ENCODE measurements at places on chromosomes 12 and 14.

DNA sequence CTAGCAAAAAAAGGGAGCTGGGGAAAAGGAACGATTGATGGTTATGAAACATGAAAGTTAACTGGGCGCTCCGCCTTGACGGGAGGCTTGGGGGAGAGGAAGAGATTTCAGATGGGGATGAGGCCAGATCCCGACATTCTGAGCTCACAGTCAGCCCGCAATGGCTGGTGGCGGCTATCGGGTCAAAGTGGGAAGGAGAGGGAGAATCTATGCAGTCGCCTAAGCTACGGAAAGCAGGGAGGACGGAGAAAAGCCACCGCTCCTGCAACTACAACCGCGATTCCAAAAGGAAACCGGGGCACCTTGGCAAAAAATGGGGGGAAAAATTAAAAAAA is 502 bp downstream of the MPHOSPH9 start:
- DNase-seq, result no peak

GRCh38 chr14:74867673-74868072 is 8.3 kb downstream of the PROX2 start:
- peak; percentile 66 for DNase-seq

DNA sequence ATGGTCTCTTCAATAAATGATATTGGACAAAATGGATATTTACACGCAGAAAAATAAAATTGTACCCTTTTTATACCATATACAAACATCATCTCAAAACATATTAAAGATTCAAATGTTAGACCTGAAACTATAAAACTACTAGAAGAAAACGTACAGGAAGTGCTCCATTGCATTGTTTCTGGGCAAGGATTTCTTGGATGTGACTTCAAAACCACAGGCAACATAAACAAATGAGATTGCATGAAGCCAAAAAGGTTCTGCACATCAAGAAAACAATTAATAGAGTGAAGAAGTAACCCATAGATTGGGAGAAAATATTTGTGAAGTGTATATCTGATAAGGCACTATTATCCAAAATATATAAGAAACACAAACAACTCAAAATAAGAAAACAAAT is 812.4 kb downstream of the NRXN3 start:
- DNase-seq, result no peak

GRCh38 chr14:53295985-53296582 is 143.0 kb upstream of the DDHD1 start:
- DNase-seq, result peak; percentile 33

DNA sequence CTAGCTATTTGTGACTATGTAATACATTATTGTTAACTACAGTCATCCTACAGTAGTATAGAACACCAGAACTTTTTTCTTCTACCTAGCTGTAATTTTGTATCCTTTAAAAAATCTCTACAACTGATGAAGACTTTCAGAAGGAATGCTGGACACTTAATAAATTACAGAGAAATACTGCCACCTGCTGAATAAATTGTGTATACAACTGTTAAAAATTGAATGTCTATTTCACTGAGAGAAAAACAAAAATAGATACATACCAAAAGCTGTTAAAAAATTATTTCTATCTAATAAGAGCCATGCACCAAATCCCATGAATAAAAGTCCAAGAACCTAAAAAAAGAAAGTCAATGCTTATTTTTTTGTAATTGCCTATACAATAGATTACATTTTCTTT is 6.6 kb downstream of the TSPAN19 start:
- DNase-seq, result no peak

DNA sequence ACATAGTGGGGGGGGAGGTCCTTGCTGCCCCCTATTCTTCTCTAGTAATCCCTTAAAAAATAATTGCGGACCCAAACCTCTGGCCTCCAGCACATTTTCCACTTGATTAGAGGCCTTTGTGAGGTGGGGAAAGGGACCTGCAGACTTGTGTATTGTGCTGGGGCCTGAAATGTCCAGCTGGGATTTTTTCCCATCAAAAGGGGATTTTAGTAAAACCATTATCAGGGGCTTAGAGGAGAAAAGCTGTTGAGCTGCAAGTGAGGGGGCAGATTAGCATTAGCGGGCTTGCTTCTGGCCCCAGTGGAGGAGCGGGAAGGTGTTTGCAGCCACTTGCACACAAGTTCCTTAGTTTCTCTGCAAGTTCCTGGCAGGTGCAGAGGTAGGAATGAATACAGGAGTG is 13.9 kb downstream of the FBXL14 start:
- no peak for DNase-seq

DNA sequence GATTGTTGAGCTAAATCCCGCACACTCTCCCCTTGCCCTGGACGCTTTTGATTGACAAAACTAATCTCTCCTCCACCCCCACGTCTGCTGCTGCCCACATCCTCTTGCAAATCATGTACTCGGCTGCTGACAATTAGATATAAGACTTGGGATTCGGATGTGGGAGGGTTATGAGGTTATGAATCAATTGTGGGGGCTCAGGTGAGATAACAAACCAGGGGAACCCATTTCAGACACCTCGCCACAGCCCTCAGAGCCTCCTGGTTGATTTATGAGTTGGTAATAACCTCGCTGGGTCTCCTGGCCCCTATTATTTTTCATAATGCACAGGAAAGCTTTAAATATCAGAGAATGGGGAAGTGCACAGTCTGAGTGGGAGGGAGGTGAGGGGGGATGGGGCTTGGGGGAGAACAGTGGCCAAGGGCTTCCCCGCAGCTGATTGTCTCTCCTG is 449.9 kb downstream of the DPF3 start:
- DNase-seq, result peak; percentile 29

- no peak for DNase-seq
Observed at GRCh38 chr12:67773896-67774295, 125.4 kb downstream of the DYRK2 start.

GRCh38 chr14:93759719-93760307 is 28.5 kb downstream of the PRIMA1 start:
- DNase-seq, result no peak

GRCh38 chr12:110373025-110373424 is 30.5 kb downstream of the ANAPC7 start:
- no peak for DNase-seq

DNA sequence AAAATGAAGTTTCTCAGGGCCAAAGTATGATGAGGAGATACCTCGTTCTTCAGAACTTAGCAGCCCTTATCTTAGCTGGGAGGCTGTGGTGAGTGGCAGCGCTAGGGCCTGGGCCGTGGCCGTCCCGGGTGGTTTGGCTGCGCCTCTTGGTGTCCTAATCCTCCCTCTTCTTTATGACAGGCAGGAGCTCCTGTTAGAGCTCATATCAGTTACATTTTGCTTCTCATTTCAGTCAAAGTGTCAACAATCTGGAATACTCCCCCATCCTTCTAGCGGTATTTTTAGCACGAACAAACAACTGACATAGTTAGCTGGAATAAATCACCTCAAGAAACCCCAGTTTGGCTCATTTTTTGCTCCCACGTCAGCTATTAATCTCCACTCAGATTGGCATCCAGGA is 188.8 kb downstream of the TTC7B start:
- no peak for DNase-seq

DNA sequence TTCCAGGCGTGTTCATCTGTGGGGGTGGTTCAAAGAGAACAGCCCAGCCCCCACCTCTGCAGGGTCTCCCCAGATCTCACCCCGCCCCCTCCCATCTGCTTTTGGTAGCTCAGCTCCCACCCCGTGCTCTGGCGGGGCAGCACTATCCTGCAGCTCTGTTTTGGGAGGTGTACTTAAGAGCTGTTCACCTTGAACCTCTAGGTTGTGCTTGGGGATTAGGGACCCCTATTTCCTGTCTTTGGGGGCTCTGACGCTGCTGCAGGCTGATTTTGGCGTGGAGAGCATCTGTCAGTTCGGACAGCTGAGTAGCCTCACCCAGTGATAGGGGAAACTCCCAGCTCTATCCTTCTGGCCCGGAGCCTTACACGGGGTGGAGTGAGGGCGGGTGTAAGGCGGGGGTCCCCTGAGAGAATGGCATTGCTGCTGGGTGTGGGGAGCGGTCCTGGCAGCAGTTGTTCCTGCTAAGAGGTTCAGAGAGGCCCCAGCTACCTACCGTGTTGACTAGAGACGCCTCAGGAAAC is 765 bp downstream of the TMEM120B start:
- DNase-seq, result no peak

GRCh38 chr12:9869307-9870161 is at the start of gene CLEC2B:
CLEC2B (minus strand) TSS chr12:9869354.
- peak; percentile 35 for DNase-seq

DNA sequence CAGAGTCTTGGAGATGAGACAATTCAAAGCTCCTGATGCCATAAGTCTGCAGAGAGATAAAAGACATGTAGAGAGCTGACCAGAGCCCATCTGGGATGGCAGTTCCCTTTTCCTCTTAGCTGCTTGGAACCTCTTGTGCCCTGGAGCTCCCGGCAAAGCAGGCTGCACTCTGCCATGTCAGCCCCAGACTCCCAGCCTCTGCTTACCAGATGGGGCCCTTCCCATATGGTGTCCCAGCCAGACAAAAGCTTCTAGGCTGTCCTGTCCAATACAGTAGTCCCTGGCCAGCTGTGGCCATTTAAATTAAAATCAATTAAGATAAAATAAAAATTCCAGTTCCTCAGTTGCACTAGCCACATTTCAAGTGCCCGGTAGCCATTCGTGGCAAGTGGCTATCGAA is 303.9 kb downstream of the TTC6 start:
- no peak for DNase-seq

DNA sequence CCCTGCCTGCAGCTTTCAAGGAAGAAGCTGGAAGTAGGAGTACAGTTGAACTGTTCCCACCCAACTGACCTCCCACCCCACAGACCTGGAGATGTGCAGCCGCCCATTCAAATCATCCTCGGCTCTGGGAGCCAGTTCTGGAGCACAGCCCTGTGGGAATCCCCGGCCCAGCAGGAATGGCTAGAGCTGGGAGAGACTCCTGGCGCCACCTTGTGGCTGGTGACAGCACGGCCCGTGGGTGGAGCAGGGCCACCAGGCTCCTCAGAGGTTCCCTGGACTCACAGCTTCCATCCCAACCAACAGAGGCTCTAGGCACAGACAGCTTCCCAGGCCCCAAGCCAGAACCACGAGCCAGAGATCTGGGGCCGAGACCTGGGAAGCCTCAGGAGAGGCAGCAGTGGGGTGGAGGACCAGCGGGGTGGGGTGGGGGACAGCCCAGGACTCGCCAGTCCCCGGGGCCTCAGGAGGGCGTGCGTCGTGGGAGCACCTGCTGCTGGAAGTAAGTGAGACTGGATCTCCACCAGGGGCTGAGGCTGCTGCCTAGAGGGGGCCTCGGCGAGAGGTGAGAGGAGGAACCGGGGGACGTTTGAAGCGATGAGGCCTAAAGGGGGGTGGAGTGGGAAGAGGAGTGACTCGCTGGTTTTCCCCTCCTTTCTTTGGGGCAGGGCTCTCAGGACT is 43.4 kb downstream of the RNF34 start:
- DNase-seq, result peak; percentile 76

DNA sequence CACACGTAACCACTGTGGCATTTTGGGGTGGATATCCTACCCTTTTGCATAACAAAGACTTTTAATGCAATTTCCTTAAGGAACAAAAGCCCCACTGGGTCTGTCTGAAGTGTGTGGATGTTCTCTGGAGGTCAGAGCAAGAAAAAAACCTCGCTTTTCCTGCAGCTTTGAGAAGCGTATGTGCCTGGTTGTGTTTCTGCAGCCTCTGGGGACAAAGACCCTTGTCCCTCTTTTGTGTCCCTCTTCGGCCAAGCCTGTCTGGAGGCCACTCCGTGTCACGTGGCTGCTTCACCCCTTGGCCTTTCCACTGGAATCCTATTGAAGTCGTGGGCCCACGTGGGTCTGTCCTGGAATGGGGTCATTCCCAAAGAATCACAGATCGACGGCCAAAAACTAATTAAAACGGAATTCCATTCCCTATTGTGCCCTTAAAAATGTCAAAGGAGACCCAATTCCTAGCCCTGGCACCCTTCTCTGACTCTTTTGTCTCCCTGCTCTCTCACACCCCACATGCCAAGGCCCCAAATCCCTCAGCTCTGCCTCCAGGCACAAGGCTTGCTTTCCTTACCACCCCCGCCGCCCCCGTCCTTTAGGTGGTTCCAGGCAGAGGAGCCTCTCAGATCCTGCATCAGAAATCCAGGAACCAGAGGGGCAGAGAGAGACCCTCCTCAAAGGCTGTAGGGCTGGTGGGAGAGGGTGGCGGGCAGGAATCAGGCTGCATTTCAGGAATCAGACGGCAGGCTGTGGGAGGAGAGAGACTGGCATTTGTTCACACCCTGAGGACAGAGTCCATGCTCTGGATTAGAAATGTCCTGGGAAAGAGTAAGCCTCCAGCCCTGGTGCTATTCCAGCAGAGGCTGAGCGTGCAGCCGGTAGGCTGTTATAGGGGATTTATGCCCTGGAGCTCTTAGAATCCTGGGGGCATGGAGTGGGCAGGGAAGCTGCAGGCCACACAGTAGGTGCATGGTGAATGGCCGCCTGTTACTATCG is 12.6 kb upstream of the CYP46A1 start:
- DNase-seq, result no peak

DNA sequence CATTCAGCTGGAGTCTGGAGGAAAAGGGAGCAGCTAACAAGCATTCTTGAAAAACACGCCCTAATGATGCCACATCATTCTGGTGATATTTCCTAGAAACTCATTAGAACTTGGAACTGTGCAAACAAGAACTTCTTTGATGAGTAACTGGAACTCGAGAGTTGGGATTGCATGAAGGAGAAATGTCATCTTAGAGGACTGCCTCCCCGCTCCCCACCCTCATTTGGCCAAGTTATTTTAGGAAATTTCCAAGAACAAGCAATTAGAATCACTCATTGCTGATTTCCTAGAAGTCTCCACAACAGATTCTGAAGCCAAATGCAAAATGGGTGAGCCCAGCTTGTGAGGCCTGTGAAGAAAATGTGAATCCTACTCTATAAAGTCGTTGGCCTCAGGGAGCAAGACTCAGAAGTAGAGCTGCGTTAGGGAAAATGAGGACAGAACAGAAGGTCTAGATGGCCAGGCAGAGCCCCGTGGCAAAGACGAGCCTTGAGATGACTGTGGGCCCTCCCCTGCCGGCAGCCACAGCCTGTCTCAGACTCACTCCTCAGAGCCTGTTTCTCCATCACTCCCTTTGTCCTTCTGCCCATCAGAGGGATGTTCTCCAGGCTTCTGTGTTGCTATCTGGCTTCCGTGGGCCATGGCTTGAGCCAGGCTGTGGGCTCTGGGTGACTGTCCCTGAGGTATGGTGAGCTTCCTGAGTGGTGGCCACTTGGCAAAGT is 38.4 kb downstream of the RTL1 start:
- no peak for DNase-seq

GRCh38 chr14:89990218-89990617 is 34.5 kb downstream of the TDP1 start:
- DNase-seq, result no peak

GRCh38 chr12:51361161-51362016 is 14.9 kb upstream of the CELA1 start:
- DNase-seq, result no peak

DNA sequence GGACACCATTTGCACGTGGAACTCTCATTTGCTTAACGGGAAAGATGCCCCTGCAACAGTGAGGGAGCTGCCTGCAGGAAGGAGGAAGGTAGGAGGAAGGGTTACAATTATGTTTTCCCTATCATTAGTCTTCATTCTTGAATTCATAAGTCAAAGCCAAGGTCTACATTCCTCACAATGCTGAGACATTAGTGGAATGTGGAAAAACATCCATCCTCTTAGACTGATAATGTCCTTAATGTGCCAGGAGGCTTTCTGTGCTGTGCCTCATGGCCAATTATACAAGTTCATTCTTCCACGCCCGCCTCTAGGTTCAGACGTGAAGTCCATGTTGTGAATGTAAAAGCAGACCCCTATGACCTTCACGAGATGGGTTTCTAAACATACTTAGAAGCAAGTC is 1212.4 kb upstream of the TMEM132C start:
- no peak for DNase-seq
